BJ (cell line): ENCODE measurements at places on chromosomes 6 and 20. TPM values are rescaled to one million over a fixed set of nuclear protein-coding genes. Genes with fewer than 3 reads are reported as not detected.

DNA sequence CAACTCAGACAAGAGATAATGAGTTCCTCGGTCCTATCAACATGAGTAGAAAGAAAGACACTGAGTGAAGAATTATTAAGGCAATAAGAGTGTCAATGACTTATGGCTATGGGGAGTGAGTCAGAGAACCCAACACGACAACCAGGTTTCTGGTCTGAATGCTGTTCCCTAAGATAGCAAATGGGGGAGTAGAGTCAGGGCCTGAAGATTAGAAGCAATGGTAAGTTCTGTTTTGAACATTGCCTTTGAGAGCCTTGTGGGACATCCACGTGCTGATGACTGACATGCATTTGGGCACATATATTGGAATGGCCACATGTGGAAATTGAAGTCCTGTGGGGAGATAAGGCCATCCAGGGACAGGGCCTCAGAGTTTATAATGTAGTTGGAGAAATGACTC lies 254.4 kb upstream of the TCF21 start:
- no peak for DNase-seq

- no peak for DNase-seq
Observed at GRCh38 chr6:4189249-4189648, 53.9 kb upstream of the ECI2 start.

GRCh38 chr20:16749573-16749972 lies 1.4 kb downstream of the OTOR start:
- DNase-seq = no peak

Gene TTLL9
- 0.11 and 0.18 TPM in 2 replicates for polyA plus RNA-seq

Gene HMGN3
- polyA plus RNA-seq = 10.3 and 30.9 TPM in 2 replicates

DNA sequence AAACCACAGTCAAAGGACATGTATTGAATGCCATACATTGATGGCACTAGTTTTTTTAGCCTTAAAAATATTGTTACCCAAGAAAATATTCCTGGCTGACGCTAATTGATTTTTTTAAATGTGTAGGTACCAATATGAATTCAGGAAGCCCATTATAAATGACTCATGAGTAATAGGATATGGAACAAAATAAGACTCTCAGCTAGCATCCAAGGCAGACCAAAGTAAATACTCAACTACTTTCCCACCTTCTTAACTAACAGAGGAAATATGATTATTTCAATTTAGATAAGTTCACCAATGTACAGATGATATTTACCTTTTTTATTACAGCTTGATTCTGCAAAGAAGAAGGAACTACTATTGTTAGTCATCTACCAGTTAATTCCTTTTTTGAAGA lies 43.2 kb upstream of the TXNDC5 start:
- no peak for DNase-seq

GRCh38 chr6:157996918-157997702 lies 15.4 kb downstream of the SYNJ2 start:
- no peak for DNase-seq

DNA sequence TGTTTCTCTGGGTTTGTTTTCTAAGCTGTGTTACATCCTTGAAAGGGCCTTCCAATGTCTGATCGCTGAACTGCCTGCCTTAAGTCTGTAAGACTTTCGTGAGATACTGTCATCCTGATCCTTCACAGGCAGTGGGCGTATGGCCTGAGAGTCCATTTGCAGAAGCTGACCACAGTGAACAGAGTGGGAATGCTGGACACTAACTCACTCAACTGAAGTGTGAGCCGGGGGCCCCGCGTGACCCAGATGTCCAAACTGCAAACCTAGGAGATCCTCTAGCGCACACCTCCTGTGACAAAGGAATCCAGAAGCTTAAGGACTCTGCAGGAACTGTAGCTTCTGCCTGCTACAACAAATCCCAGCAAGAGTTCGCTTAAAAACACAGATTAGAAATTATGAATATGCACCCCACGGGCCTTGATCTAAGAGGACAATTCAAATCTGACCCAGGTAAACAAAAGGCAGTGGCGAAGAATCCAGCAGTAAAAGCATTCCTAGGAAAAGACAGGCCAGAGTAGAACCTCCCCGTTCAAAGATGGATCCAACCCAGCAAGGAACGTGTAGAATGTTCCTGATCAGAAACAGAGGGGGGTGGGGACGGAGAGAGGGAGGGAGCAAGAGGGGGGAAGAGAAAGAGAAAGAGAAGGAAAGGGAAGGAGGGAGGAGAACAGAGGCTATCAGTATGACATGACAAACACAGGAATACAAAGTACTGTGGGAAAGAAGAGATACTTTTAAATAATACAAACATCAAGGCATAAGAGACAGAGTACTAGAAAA lies 135.0 kb upstream of the AFDN start:
- DNase-seq = no peak

DNA sequence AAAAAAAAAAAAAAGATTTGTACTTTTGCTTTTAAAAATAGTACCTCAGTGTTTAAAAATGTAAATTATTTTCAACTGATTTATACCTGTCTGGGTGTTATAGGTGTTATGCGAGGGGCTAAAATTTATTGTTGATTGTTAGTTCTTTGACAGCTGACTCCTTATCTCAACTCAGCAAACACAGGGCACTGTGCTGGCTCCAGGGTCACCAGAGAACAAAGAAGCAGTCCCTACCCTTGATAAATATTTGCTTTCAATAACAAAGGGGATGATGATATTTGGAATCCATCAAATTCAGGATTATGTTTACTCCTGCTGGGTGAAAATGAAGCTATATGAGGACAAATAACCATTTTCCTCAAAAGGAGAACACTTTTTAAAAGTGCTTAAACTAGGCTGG lies 34.2 kb upstream of the KAT14 start:
- DNase-seq = no peak

DNA sequence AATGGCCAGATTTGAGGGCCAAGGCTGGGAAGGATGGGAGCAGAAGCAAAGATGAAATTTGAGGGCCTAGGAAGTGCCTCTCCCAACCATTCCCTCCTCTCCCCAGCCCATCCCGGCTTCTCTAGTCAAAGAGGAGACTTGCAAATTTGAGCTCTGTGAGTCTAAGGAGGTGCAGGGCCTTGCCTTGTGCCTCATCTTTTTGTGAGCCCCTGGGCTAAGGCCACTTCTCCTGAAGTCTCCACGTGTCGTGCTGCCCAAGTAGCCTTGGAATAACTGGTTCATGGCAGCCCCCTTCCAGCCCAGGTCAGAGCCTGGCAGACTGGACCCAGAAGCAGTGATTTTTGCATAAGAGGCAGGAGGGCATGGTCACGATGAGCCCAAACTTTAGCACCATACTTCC lies 6.7 kb downstream of the PTGIS start:
- DNase-seq = no peak

Gene STK38
- 22.1 and 37.3 TPM in 2 replicates for polyA plus RNA-seq

GRCh38 chr20:31781945-31782344 lies 37.2 kb upstream of the MYLK2 start:
- DNase-seq = no peak

Gene PRIM2
- polyA plus RNA-seq = 12.5 and 25.7 TPM in 2 replicates

Gene MRPS26
- polyA plus RNA-seq = 27.4 and 37.2 TPM in 2 replicates

DNA sequence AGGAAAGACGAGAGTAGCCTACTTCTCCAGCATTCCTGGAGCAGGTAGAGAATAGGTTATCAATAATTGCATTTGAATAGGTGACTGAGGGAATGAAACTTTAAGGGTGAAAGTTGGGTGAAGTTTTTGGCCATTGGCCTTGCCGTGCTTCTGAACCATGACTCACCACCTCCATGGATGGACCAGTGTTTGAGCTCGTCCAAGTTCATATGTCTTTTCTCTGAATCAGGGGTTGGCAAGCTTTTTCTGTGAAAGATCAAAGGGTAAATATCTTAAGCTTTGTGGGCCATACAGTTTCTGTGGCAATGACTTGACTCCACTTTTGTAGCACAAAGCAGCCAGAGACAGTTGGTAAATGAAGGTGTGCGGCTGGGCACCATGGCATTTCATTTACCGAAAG lies 31.8 kb downstream of the SNRNP48 start:
- DNase-seq = no peak

Gene CTAGE9
- not detected in 2 replicates for polyA plus RNA-seq

DNA sequence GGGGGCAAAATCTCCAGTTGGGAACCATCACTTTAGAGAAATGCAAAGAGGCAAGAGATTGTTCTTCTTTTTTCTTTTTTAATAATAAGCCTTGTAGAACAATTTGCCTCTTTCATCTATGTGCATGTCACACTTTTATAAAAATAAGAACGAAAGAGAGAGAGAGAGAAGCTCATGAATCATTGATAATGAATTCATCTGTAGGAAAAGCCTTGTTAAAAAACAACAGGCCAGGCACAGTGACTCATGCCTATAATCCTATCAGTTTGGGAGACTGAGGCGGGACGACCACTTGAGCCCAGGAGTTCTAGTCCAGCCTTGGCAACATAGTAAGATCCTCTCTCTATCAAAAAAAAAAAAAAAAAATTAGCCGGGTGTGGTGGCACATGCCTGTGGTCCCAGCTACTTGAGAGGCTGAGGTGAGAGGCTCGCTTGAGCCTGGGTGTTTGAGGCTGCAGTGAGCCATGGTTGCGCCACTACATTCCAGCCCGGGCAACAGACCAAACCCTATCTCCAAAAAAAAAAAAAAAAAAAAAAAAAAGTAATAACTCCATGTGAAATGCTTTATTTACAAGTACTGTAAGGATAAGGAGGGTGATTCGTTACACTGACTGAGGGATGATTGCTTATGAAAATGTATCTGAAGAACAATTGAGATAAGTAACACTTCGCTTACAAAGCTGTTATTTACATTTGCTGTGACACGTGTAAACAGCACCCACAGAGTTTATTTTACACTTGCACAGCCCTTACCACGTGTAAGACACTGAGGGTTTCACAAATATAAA lies 6.0 kb downstream of the CCN5 start:
- DNase-seq = peak; percentile 79

Gene CALHM5
- 4.4 and 6.6 TPM in 2 replicates for polyA plus RNA-seq

DNA sequence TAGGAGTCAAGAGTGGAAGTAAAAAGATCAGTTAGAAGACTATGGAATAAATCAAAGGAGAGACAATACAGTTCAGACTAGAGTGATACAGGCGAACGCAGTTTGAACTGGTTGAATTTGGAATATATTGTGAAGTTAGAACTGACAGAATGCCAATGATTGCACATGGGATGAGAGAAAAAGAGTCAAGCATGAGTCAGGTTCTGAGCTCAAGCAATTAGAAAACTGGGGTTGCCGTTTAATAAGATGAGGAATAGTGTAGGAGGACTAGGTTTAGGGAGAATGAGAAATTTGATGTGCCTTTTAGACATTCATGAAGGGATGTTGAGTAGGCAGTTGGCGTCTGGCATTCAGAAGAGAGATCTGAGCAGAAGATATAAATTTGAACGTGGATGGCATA lies 8.0 kb downstream of the RNF217 start:
- no peak for DNase-seq

DNA sequence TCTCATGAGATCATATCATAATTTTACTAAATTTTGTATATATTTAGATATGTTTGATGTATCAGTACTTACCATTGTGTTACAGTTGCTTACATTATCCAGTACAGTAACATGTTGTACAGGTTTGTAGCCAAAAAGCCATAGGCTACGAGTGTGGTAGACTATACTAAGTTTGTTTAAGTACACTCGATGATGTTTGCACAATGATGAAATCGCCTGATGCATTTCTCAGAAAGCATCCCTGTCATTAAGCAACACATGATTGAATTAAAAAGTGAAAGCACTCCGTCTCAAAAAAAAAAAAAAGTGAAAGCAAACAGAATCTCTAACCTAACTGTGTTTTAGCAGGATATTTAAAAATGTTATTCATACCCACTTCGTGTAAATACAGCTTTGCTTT lies 104.9 kb upstream of the TFAP2D start:
- no peak for DNase-seq

Gene PRL
- not detected in 2 replicates for polyA plus RNA-seq

DNA sequence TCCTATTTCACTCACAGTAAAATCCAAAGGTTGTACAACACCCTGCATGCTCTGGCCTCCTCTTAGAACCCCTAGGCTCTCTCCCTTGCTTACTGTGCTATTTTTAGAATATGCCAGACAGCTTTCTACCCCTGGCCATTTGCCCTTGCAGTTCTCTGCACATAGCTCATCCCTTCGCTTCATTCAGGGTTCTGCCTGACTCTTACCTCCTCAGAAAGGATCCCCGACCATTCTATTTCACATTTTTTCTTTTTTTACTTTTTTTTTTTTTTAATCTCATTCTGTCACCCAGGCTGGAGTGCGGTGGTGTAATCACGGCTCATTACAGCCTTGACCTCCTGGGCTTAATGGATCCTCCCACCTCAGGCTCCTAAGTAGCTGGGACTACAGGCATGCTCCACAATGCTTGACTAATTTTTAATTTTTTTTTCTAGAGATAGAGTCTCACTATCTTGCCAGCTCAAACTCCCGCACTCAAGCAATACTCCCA lies 33.6 kb downstream of the COMMD7 start:
- DNase-seq = no peak

Gene RPP40
- polyA plus RNA-seq = 5.6 and 8.7 TPM in 2 replicates

DNA sequence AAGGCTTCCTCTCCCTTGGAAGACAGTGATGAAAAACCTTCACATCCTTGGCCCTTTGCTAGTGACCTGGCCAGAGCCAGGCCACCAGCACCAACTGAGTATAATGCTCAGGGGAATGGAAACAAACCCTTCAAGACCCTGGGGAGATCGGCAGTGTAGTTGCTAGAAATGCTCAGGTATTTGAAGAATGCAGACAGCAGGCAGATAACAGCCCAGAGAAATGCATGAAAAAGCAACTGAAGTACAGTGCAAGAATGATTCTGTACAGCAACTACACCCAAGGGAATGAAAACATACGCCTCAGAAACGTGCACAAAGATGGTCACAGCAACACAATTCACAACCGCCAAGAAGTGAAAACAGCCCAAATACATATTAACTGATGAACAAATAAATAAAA lies 41.1 kb downstream of the PPP1R3G start:
- no peak for DNase-seq

Gene BFSP1
- polyA plus RNA-seq = 2.3 and 2.4 TPM in 2 replicates

DNA sequence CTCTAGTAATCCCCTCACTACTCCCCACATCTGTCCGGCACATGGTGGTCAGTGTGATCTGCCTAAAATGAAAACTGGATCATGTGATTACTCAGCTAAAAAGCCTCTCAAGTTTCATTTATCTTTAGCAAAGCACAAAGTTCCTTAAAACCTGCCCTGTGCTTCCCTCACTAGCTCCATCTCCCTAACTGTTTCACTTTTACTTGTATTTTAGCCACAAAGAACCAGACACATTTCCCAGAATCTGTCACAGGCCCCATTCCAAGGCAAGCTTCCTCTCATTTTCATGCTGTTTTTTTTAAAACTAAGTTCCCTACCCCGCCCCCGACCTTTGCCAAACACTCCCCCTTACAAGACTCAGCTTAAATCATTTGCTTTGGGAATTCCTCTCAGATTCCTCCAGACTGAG lies 8.9 kb upstream of the IGF2R start:
- DNase-seq = no peak

Gene LTV1
- 10.2 and 15.5 TPM in 2 replicates for polyA plus RNA-seq

- DNase-seq = no peak
Observed at GRCh38 chr6:141301779-141302178, 830.9 kb upstream of the GJE1 start.

DNA sequence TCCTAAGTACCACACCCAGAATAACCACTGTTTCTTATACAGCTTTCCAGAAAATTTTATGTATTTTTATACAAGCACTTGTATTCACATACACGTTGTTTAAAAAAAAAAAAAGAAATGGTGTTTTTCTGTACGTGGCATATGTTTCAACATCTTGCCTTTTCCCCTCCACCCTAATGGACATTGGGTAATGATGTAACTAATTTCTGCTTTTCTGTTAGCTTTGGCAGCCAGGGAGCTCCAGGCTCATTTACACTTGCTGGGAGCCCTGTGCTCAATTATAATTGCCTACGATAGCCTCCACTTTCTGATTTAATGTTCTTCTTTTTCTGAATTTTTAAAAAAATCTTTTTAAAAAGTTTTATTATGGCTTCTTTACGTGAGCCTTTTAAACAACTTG lies 352.4 kb downstream of the UTRN start:
- no peak for DNase-seq

- DNase-seq = no peak
Observed at GRCh38 chr20:9955646-9956045, 79.1 kb upstream of the ANKEF1 start.

Gene CCR6
- not detected in 2 replicates for polyA plus RNA-seq
